Activated CD8-positive, alpha-beta T cell treated with anti-CD3 and anti-CD28 coated beads for 36 hours (primary cell): ENCODE measurements at places on chromosomes 5 and 9. TPM values are rescaled to one million over a fixed set of nuclear protein-coding genes. Genes with fewer than 3 reads are reported as not detected.

Gene TAF11L10
- not detected for total RNA-seq

Gene ANGPTL2
- not detected for total RNA-seq

Gene PCAT7
- not detected for total RNA-seq

Gene RNF20
- 30.6 TPM for total RNA-seq

Gene NSUN2
- total RNA-seq = 110 TPM

Gene ZNG1F
- total RNA-seq = 19.5 TPM

Gene ZNF483
- total RNA-seq = 2.6 TPM

Gene CAMLG
- 35.9 TPM for total RNA-seq

Gene SH2D3C
- 30.3 TPM for total RNA-seq

Gene SLCO4C1
- 0.38 TPM for total RNA-seq

Gene AK8
- total RNA-seq = not detected

Gene SH3RF2
- not detected for total RNA-seq

Gene GPR151
- not detected for total RNA-seq

Gene FSTL4
- not detected for total RNA-seq

Gene HTR1A
- total RNA-seq = not detected

Gene PCDHGA6
- not detected for total RNA-seq

Gene S1PR3
- total RNA-seq = 0.36 TPM

Gene SQSTM1
- 105 TPM for total RNA-seq
